CD4-positive, alpha-beta T cell treated with Interleukin-10 for 1 hour (primary cell): ENCODE measurements at places on chromosomes 3 and 15.

- DNase-seq, result no peak
Measured at GRCh38 chr15:96307856-96308394, 22.6 kb upstream of the NR2F2 start.

DNA sequence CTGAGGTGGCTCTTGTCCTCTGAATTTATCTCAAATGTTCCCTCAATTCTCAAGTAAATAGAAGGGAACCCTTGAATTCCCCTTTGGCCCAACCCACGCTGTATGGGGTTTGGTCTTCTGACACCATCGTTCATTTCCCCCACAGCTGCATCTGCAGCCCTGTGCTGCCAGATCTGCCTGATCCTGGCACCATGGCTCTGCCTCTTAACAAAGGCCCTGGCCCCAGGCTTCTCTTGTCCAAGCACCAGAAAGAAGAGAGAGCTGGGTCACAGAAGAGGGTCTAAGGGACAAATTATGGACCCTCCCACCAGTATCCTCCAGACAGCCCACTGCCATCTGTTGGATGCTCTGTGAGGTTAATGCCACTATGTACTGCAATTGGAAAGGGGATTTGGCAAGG lies 1.8 kb downstream of the MAP1A start:
- DNase-seq, result no peak

- DNase-seq, result no peak
Measured at GRCh38 chr3:23726811-23727548, 78.8 kb upstream of the UBE2E1 start.

DNA sequence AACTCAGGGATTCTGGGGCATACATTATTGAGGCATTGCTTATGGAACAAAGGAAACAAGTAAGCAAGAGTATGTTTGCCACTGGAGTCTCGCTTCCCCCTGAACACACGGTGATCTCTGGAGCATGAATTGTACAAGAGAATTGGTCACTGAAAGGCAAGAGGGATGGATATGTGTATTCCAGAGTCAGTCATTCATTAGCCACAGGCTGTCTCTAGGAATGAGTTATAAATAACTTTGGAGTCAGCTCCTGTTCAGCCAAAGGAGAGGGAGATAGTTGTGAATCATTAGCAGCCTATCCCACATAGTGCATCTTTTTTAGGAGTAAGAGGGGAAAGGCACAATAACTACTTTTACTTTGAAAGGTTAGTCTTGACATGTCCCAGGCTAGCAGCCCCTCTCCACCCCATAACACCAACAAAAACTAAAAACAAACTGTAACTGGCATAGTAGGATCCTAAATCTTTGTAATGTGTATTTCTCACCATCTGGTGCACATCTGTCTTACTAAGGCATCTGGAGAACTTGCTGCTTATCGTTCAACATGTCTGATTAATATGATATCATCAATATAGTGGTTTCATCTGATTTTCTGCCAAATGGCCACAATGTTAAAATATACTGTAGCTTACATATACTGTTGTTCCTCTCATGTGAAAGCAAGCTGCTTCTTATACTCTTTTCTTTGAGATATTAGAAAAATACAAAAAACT lies 462.2 kb downstream of the GRM7 start:
- no peak for DNase-seq

DNA sequence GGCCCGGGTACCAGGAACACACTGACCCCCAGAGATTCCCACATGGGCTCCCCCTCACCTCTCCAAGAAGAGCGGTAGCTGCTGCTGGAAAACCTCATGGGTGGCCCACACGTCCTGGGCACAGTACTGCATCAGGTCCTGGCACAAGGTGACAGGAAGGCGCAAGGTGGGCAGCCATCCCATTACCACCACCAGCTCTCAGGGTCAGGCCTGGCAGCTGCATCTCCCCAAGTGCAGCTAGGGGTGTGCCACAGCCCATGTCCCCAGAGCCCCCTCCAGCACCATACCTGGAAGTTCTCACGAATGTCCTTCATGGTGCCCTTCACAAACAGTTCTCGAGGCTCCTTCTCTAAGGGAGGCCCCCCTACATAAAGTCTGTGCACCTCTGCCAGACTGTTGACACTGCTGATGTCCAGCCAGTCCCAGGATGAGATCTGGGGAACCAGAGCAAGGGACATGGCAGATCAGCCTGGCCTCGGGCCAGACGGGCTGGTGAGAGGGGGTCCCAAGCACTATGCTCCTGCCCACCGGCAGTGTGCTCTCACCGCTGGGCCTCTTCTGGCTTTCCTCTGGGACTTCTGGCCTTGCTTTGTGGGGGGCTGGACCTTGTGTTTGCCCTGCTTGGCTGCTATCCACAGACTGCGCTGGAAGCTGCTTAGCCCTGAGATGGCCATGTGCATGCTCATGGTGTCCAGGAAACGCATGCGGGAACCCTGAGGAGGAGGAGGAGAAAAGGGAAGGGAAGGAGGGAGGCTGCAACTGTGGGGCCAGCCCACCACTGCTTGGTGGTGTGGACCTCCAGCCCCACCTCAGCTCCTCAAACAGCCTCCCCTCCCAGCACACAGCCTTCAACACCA lies 6.0 kb downstream of the POLG start:
- DNase-seq, result no peak

- DNase-seq, result no peak
Measured at GRCh38 chr3:11459186-11459824, 184.4 kb downstream of the VGLL4 start.

GRCh38 chr3:195268576-195269309 lies 2.2 kb downstream of the XXYLT1 start:
- no peak for DNase-seq

DNA sequence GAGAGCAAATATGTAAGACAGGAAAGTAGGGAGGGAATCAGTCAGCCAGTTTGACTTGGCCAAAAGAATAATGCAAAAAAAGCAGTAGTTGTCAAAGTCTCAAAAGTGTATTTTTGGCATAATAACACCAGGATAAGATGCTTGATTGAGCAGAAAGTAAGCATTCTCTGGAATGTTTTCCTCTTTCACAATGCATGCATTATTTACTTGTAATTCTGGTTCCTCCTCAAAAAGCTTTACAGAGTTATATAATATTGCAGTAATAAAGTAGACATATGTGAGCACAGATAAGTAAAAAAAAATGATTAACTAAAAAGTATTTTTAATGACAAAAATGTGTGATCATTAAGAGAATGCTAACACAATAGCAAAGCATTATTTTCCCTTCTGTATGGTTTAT lies 285.9 kb upstream of the BCHE start:
- DNase-seq, result no peak

- DNase-seq, result no peak
Measured at GRCh38 chr15:70855764-70856163, 1.8 kb upstream of the LARP6 start.

DNA sequence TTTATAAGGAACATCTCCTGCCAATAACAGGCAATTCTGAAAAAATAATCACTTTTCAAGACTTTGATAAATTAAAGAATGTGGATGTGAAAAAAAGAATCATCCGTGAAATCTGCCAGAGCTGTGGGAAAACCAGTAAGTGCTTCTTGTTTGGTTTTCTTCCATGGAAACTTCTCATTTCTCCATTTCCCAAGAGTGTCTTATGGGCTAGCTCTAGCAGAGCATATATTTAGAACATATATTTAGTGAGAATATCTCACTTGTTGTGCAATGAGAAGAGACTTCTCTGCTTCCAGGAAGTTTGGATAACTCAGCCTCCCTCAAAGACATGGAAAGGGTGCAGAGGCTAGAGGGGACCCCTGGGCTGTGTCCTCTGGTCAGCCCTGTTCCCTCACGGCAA lies 49.9 kb downstream of the COL6A5 start:
- DNase-seq, result no peak

GRCh38 chr3:192986379-192986778 lies 68.7 kb upstream of the MB21D2 start:
- DNase-seq, result no peak

DNA sequence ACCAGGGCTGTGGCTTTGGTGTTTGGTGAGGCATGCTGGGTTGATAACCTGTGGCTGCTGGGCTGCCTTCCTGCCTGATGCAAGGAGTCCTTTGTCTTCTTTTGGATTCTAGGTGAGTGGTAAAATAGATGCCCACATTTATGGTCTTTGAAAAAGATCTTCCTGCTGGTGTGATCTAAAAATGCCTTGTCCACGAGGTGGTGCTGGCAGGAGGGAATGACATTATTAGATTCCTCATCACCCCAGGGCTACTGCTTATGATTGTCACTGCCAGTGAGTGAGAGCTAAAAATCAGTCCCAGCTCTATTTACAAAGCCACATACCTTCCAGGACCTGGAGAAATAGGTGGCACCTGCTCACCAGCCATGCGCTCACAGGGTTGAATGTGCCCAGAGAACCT lies 355.5 kb upstream of the ROPN1 start:
- DNase-seq, result no peak

DNA sequence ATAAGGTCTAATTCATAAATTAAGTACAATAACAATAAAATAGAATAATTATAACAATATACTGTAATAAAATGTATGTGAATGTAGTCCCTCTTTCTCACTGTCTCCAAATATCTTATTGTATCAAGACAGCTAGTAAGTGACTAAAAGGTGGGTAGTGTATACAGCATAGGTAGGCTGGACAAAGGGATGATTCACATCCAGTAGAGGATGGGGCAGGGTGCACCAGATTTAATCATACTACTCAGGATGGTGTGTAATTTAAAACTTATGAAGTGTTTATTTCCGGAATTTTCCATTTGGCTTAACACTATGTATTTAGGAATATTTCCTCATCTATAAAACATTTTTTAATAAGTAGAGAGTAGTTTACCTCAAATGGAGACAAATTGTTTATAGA lies 876.1 kb upstream of the CADM2 start:
- no peak for DNase-seq

- peak; percentile 44 for DNase-seq
Measured at GRCh38 chr3:30751610-30752299, 142.7 kb downstream of the GADL1 start.

DNA sequence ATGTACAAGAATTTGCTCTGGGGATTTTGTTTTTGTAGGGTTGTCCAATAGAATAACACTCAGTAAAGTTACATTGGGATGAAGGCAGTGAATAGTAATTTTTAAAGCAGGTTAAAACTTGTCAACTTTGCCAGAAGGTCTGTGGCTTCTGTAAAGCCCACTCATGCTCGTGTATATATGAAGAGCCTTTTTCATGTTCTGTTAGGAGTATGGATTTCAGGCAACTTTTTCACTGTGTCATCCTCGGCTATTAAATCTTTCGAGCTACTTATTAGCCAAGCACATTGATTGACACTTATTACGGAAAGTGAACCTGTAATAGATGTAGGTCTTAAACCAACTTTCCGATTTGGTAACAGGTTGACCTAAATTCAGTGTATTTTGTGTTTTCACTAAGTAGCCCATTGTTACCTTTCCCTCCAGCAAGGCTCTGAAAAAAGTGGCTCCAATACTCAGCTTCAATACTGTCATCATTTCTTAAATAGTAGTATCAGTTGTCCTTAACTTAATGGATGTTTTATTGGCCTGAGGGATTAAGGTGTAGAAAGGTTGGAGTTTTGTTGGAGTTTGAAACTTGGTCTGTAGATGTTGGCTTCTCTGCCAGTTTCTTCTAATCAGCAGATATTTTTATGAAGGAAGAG lies 1.7 kb downstream of the PAK2 start:
- no peak for DNase-seq

DNA sequence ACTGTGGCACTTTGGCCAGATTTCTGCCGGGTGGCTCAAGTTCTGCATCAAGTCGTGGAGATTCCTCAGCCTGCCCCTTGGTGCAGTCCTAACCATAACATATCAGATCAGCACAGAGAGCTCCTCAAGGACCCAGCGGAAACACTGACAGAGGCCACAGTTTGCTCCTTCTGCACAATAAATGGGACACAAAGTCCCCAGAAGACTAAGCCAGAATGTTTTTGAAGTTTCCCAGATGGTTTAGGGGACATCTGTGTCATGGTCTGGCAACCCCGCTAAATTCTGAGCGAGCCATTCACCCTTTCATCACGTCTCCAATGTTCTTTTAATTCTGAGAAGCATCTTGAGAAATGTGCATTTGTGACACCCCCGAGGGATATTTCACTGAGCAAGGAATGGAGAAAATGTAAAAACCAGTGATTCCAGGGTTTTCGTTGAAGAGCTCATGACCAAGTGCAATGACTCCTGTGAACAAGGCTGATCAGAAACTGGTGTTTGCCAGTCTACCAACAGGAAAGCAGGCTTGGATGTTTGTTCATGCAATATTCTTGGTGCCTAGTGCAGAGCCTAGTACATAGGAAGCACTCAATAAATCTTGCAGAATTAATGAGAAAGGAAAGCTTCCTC lies 64.8 kb upstream of the LMCD1 start:
- no peak for DNase-seq

GRCh38 chr15:63601704-63602185 lies 4.6 kb downstream of the FBXL22 start:
- peak; percentile 17 for DNase-seq

GRCh38 chr15:93987068-93987467 lies 244.3 kb upstream of the MCTP2 start:
- peak; percentile 59 for DNase-seq

DNA sequence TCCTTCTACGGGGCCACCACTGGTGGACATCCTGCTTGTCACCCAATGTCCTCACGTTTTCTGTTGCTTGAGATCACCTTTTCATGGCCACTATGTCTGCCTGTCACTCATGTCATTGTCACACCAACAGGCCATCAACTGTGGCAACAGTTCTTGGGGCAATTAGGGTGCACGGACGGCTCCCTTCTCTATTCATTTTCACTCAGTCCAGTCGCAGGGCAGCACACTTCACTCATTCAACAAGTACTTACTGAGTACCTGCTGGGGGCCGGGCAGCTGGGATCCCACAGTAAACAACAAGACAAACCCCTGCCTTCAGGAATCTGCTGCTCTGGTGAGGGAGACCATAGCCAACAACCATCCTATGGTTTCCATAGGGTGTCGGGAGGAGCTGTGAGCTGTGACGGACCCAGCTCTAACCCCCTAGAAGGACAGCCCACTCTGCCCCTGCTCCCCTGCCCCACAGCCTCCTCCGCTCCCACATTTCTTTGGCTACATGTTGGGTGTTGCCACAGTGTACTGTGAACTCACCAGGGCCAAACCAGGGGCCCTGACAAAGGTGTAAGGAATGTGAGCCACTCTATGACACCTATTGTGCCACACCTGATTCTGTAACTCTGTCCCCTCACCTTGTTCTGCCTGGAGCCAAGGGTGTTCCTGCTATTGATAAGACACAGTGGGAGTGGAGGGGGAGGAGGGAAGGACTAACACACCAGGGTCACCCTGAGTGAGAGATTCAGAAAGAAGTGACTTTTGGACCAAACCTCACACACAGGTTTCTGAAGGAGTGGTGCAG lies 1.9 kb downstream of the VILL start:
- DNase-seq, result no peak

DNA sequence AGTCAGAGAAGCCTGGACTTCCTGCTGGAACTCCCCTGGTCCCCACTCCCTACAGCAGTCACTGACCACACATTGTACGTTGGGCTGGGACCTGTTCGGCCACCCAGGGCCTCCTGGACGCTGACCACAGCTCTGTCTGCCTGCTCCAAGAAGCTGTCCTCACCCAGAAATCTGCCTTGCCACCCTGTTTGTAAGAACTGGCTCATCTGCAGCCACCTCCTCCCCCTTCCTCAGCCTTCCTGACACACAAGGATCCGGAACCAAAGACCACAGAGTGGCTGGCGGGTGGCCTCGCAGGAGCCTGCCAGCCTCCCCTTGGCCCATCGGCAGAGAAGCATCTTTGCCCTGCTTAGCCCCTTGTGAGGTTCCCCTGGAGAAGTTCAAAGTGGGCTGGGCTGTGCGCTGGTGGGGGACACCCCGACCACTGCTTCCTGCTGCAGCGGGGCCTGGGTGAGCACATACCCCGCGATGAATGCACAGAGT lies 91.9 kb downstream of the PCSK6 start:
- no peak for DNase-seq

- no peak for DNase-seq
Measured at GRCh38 chr3:130991126-130991525, 35.5 kb downstream of the ASTE1 start.
